ENCODE measurements at places on chromosomes 12 and 14.

- no peak for DNase-seq
These were observed 48.3 kb upstream of the BCL2L14 start for GRCh38 chr12:12022306-12022936.

- no peak for DNase-seq
These were observed 79.1 kb upstream of the LMO3 start for GRCh38 chr12:16685107-16685506.

GRCh38 chr12:48105321-48105866, 485 bp downstream of the SENP1 start:
- DNase-seq: peak; percentile 5

GRCh38 chr12:122840580-122841513, 5.6 kb downstream of the HIP1R start:
- DNase-seq: no peak

DNA sequence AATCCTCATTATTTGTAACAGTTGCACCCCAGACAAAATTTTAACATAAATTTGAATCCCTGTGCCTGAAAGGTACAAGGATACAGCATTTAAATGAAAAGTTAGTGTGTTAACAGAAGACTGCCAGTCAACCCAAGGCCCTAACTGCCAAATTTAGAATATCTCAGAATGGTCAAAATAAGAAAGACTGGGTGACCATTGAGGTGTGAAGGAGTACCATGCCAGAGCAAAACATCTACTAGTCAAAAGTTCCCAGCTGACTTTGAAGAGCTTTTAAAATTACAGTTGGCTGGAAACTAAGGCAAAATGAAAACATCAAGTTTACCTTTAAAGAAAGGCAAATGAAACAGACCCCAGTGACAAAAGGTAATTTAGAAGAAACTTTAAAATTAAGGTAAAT, 18.4 kb downstream of the SAV1 start:
- DNase-seq: no peak

GRCh38 chr12:27094726-27095125, 12.3 kb upstream of the C12orf71 start:
- DNase-seq: no peak

- DNase-seq: no peak
These were observed 24.0 kb upstream of the CKAP4 start for GRCh38 chr12:106271575-106272505.

All from GM03348 (cell line).